Left ventricle myocardium inferior (tissue), 1 donor: ENCODE measurements at places on chromosomes 11 and 22.

GRCh38 chr11:29293825-29294224, 723.0 kb downstream of the KCNA4 start:
- no peak overlapping the region for H3K27ac ChIP-seq
- DNase-seq, result no peak
- H3K36me3 ChIP-seq, result no peaks in the 10 kb centered on the region
- H3K4me3 ChIP-seq, result no peak overlapping the region
- no peaks in the 10 kb centered on the region for H3K27me3 ChIP-seq

DNA sequence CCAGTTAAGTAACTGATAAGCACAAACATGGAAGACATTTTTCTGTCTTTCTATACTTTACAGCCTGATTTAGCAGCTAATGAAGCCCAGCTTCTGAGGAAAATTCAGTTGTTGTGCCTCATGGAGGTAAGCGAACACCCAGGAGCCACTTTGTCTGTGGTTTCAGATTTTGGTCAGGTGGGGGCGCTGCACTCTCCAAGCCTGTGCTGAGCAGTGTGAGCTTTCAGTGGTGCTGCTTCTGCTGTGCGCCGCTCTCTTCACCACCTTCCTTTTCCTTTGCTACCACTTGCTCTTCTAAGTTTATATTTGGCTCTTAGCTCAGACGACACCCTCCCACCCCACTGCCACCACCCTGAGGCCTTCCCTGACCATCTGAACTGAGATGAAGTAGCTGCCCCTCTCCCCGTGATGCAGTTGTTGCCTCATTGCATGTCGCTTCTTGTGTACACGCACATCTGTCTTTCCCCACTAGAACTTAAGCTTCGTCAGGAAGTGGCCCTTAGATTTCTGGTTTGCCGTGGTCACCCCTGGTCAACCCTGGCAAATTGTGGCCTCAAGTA, 14.0 kb downstream of the PSMD13 start:
- H3K27me3 ChIP-seq, result no peaks in the 10 kb centered on the region
- no peaks in the 10 kb centered on the region for H3K4me1 ChIP-seq
- peak; percentile 57 for DNase-seq
- no peak overlapping the region for H3K4me3 ChIP-seq

- no peak for DNase-seq
- no peak overlapping the region for H3K27ac ChIP-seq
- H3K4me3 ChIP-seq, result peak overlapping the region; percentile 81
- no peaks in the 10 kb centered on the region for H3K27me3 ChIP-seq
- peaks cover 9% of the 10 kb centered on the region for H3K36me3 ChIP-seq
Measured at GRCh38 chr11:17354601-17354991, 3.0 kb downstream of the NCR3LG1 start.

GRCh38 chr11:67632175-67632981, 2.6 kb upstream of the NUDT8 start:
- H3K36me3 ChIP-seq, result no peaks in the 10 kb centered on the region
- H3K4me1 ChIP-seq, result peaks cover 45% of the 10 kb centered on the region
- H3K27me3 ChIP-seq, result peaks cover 12% of the 10 kb centered on the region
- no peak overlapping the region for H3K4me3 ChIP-seq

- H3K4me3 ChIP-seq, result no peak overlapping the region
- no peaks in the 10 kb centered on the region for H3K36me3 ChIP-seq
- H3K4me1 ChIP-seq, result no peaks in the 10 kb centered on the region
- H3K27ac ChIP-seq, result no peak overlapping the region
- H3K27me3 ChIP-seq, result peaks cover 5% of the 10 kb centered on the region
Measured at GRCh38 chr11:109789901-109790300, 303.3 kb upstream of the ZC3H12C start.

GRCh38 chr22:44112191-44112590, 68.5 kb upstream of the PARVG start:
- H3K27ac ChIP-seq, result peak overlapping the region; percentile 74
- no peak overlapping the region for H3K4me3 ChIP-seq
- peaks cover 57% of the 10 kb centered on the region for H3K4me1 ChIP-seq
- H3K27me3 ChIP-seq, result no peaks in the 10 kb centered on the region
- DNase-seq, result no peak

DNA sequence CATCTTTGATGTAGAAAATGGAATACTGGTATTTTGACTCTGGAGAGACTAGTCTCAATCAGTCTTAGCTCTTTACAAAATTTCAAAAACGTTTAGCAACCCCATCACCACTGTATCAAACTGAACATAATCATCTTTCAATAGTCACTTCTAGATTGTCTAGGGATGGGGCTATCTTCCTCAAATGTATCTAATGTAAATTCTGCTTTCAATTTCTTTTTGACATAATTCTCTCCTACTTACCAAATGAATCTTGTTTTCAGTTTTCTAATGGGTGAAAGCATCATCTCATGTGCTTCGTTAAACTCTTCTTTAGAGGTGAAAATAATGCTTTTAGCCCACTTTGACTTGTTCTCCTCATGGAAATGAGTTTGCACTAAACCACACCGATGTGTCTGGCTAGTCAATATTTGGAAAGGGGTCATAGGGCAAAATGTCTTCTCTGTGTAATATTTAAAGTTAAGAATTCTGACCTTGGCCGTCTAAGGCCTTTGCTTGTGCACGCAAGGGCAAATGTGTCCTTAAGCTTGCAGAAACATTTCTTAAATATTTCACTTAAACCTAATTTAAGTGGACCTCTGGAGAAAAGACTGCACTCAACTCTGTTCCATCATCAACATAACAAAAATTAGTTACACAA, 5.2 kb downstream of the SIK3 start:
- H3K36me3 ChIP-seq, result no peaks in the 10 kb centered on the region
- H3K4me1 ChIP-seq, result peaks cover 54% of the 10 kb centered on the region
- H3K27me3 ChIP-seq, result no peaks in the 10 kb centered on the region
- H3K4me3 ChIP-seq, result no peak overlapping the region
- no peak overlapping the region for H3K27ac ChIP-seq
- no peak for DNase-seq

DNA sequence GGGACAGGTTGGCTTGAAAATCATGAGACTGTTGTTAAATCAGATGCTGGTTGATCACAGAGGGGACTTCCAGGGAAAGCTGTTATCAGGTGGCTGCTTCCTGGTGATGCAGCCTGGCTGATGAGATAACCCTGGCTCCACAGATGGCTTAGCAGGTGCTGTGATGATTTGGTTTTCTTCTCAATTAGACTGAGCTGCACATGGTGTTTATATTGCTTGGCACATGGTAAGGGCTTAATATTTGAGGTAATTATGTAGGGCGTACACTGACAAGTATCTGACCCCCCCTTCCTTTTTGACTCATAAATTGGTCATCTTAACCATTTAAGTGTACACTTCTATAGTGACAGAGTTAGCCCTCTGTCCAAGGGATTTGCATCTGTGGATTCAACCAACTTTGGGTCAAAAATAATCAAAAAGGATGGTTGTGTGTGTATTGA, 7.0 kb downstream of the RPS3 start:
- H3K4me1 ChIP-seq, result peaks cover 26% of the 10 kb centered on the region
- no peaks in the 10 kb centered on the region for H3K27me3 ChIP-seq
- peaks cover 66% of the 10 kb centered on the region for H3K36me3 ChIP-seq
- no peak for DNase-seq
- H3K27ac ChIP-seq, result no peak overlapping the region

GRCh38 chr22:46845296-46846149, 83.1 kb downstream of the TBC1D22A start:
- H3K36me3 ChIP-seq, result no peaks in the 10 kb centered on the region
- H3K4me3 ChIP-seq, result peak overlapping the region; percentile 44
- H3K27ac ChIP-seq, result peak overlapping the region; percentile 20
- no peaks in the 10 kb centered on the region for H3K27me3 ChIP-seq
- H3K4me1 ChIP-seq, result peaks cover 17% of the 10 kb centered on the region

GRCh38 chr22:40432157-40432556, 61.8 kb downstream of the SGSM3 start:
- H3K4me3 ChIP-seq, result no peak overlapping the region
- no peak for DNase-seq
- H3K36me3 ChIP-seq, result peaks cover 45% of the 10 kb centered on the region
- H3K4me1 ChIP-seq, result peaks cover 17% of the 10 kb centered on the region
- no peak overlapping the region for H3K27ac ChIP-seq
- H3K27me3 ChIP-seq, result no peaks in the 10 kb centered on the region

- no peak overlapping the region for H3K27ac ChIP-seq
- H3K4me1 ChIP-seq, result peaks cover 9% of the 10 kb centered on the region
- no peak overlapping the region for H3K4me3 ChIP-seq
- no peak for DNase-seq
- no peaks in the 10 kb centered on the region for H3K36me3 ChIP-seq
Measured at GRCh38 chr11:67409781-67410368, 5.6 kb upstream of the CARNS1 start.

DNA sequence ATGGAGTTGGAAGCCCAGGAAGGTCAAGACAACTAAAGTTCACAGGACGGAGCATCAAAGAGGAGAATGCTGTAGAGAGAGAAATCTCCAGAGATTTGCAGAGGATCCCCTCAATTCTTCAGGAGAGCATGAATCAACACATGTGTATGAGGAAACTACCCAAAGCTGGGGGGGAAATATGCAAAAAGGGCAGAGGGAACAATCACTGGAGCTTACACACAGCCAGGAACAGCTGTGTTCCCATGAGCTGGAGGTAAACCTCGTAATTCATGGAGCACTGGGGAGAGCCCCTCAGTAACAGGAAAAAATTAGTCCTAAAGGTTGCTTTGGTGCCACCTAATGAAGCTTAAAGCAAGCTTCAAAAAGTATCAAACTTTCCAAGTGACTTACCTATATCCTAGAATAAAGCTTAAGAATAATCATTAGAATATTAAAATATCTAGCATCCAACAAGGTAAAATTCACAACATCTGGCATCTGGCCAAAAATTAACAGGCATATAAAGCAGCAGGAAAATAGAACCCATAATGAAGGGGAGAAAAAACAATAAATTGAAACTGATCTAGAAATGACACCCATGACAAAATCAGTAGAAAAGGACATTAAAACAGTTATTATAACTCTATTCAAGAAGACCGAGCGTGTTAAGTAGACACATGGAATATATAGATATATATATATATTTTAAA, 134.2 kb downstream of the STK33 start:
- H3K36me3 ChIP-seq, result no peaks in the 10 kb centered on the region
- no peaks in the 10 kb centered on the region for H3K4me1 ChIP-seq
- H3K27ac ChIP-seq, result no peak overlapping the region
- H3K4me3 ChIP-seq, result no peak overlapping the region

DNA sequence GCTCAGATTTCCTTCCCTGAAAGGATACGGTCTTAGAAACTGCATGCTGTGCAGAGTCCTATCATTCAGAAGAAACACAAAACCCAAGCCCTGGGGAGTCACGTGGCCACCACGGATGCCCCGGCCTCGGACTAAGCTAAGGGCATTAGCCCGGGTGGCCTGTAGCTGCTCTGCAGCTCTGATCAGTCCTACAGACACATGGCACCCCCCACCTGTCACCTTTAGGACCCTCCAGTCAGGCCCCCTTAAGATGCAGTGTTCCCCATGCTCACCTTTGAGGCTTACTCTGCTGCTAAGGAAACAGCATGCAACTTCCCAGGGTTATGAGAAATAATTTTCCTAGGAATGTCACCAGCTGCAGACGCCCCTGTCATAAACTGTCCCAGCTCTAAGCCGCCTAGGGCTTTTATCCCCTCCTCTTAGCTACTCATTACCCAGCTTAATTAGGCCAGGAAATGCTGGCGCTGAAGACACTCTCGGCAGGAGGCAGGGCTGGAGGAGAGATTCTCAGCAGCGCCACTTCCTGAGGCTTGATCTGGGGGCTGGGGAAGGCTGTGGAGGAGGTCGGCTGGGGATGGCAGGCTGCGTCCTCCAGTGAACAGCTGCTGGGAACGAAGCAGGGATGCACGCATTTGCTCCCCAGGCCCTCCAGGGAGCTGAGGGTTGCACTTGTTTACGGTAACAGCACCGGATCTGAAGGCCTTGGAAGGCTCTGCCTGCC, 47.2 kb upstream of the ADA2 start:
- no peaks in the 10 kb centered on the region for H3K36me3 ChIP-seq
- H3K4me3 ChIP-seq, result no peak overlapping the region
- peak; percentile 45 for DNase-seq

DNA sequence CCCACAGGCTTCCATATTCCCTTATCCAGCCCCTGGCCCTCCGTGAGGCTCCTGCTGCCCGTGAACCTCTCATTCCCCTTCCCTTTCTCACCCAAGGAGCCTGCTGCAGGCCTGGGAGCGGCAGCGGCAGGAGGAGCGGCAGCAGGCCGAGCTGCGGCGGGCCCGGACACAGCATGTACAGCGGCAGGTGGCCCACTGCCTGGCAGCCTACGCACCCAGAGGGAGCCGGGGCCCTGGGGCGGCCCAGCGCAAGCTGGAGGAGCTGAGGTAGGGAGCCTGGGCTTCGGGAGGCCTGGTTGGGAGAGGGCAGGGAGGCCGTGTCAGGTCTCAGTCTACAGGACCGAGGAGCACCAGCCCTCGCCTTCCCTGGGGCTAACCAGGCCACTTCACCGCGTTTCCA, 8.1 kb upstream of the SART1 start:
- peaks cover 43% of the 10 kb centered on the region for H3K27me3 ChIP-seq
- H3K36me3 ChIP-seq, result no peaks in the 10 kb centered on the region
- H3K4me1 ChIP-seq, result no peaks in the 10 kb centered on the region
- no peak for DNase-seq
- no peak overlapping the region for H3K27ac ChIP-seq

- no peaks in the 10 kb centered on the region for H3K27me3 ChIP-seq
- H3K36me3 ChIP-seq, result no peaks in the 10 kb centered on the region
- peaks cover 27% of the 10 kb centered on the region for H3K4me1 ChIP-seq
- DNase-seq, result peak; percentile 60
- H3K27ac ChIP-seq, result peak overlapping the region; percentile 87
- no peak overlapping the region for H3K4me3 ChIP-seq
Measured at GRCh38 chr11:61627850-61628661, 47.2 kb upstream of the SYT7 start.

DNA sequence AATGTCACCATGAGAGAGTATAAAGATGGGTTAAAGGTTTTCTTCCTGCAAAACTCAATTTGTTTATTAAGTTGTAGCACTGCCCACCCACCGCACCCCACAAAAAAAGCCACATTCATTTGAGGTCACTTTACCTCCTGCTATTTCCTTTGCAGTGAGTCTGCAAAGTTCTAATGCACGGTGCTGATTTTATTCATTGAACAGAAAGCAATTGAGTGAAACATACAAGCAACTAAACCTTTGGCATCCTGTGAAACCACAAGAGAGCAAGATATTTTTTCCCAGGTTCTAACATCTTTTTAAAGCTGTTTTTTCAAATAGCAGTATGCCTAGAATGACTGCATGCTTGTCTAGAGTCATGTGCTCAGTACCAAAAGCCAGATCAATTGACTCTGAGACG, 39.0 kb downstream of the RRAS2 start:
- H3K36me3 ChIP-seq, result no peaks in the 10 kb centered on the region
- H3K27me3 ChIP-seq, result no peaks in the 10 kb centered on the region
- H3K4me1 ChIP-seq, result peaks cover 15% of the 10 kb centered on the region
- no peak overlapping the region for H3K4me3 ChIP-seq
- DNase-seq, result no peak

- DNase-seq, result no peak
- H3K27me3 ChIP-seq, result no peaks in the 10 kb centered on the region
- H3K4me3 ChIP-seq, result no peak overlapping the region
- H3K36me3 ChIP-seq, result no peaks in the 10 kb centered on the region
- peak overlapping the region; percentile 72 for H3K27ac ChIP-seq
Measured at GRCh38 chr11:10651656-10652361, 41.7 kb downstream of the IRAG1 start.
